ENCODE measurements at places on chromosomes 4 and X.
A peak's percentile ranks its signal among the peaks of the same experiment; 100 is the strongest.

GRCh38 chr4:174763454-174764104 lies 65.5 kb downstream of the GLRA3 start:
- no peaks in the 10 kb centered on the region for H3K4me1 ChIP-seq
- no peaks in the 10 kb centered on the region for H3K27me3 ChIP-seq
- H3K4me3 ChIP-seq, result no peak overlapping the region
- H3K27ac ChIP-seq, result no peak overlapping the region

- no peak for DNase-seq
- no peaks in the 10 kb centered on the region for H3K27me3 ChIP-seq
- H3K36me3 ChIP-seq, result no peaks in the 10 kb centered on the region
- peak overlapping the region; percentile 99 for H3K27ac ChIP-seq
Observed at GRCh38 chr4:94451051-94451694, 569 bp upstream of the PDLIM5 start.

- peak overlapping the region; percentile 7 for H3K27ac ChIP-seq
- no peaks in the 10 kb centered on the region for H3K36me3 ChIP-seq
- DNase-seq, result no peak
- H3K4me1 ChIP-seq, result no peaks in the 10 kb centered on the region
- H3K4me3 ChIP-seq, result no peak overlapping the region
- H3K27me3 ChIP-seq, result no peaks in the 10 kb centered on the region
Observed at GRCh38 chrX:40867352-40867751, 132.0 kb upstream of the MED14 start.

- no peak overlapping the region for H3K27ac ChIP-seq
- no peak overlapping the region for H3K4me3 ChIP-seq
- H3K36me3 ChIP-seq, result no peaks in the 10 kb centered on the region
- H3K4me1 ChIP-seq, result no peaks in the 10 kb centered on the region
Observed at GRCh38 chr4:94743838-94744237, 13.9 kb upstream of the BMPR1B start.

- no peaks in the 10 kb centered on the region for H3K36me3 ChIP-seq
- H3K4me1 ChIP-seq, result no peaks in the 10 kb centered on the region
Observed at GRCh38 chr4:37604461-37604860, 81.7 kb downstream of the RELL1 start.

GRCh38 chrX:41846714-41847113 lies 76.6 kb downstream of the CASK start:
- no peaks in the 10 kb centered on the region for H3K36me3 ChIP-seq
- no peak for DNase-seq
- H3K27me3 ChIP-seq, result no peaks in the 10 kb centered on the region
- H3K4me1 ChIP-seq, result no peaks in the 10 kb centered on the region

- no peak overlapping the region for H3K27ac ChIP-seq
- no peaks in the 10 kb centered on the region for H3K36me3 ChIP-seq
- H3K4me3 ChIP-seq, result no peak overlapping the region
- DNase-seq, result no peak
- no peaks in the 10 kb centered on the region for H3K4me1 ChIP-seq
Observed at GRCh38 chr4:102027961-102028360, 237.4 kb downstream of the BANK1 start.

- H3K4me1 ChIP-seq, result no peaks in the 10 kb centered on the region
- H3K27me3 ChIP-seq, result no peaks in the 10 kb centered on the region
- H3K27ac ChIP-seq, result no peak overlapping the region
- DNase-seq, result no peak
- no peak overlapping the region for H3K4me3 ChIP-seq
Observed at GRCh38 chr4:47784222-47784621, 53.6 kb downstream of the CORIN start.

- no peaks in the 10 kb centered on the region for H3K27me3 ChIP-seq
- no peak for DNase-seq
- H3K27ac ChIP-seq, result no peak overlapping the region
- no peak overlapping the region for H3K4me3 ChIP-seq
Observed at GRCh38 chr4:189302719-189303118, 638.0 kb upstream of the FRG1 start.

- H3K36me3 ChIP-seq, result no peaks in the 10 kb centered on the region
- no peaks in the 10 kb centered on the region for H3K27me3 ChIP-seq
- no peak for DNase-seq
- no peak overlapping the region for H3K4me3 ChIP-seq
- H3K27ac ChIP-seq, result no peak overlapping the region
- no peaks in the 10 kb centered on the region for H3K4me1 ChIP-seq
Observed at GRCh38 chr4:184147858-184148737, 69.6 kb downstream of the ENPP6 start.

- DNase-seq, result peak; percentile 38
- no peaks in the 10 kb centered on the region for H3K4me1 ChIP-seq
- no peaks in the 10 kb centered on the region for H3K27me3 ChIP-seq
- H3K27ac ChIP-seq, result peak overlapping the region; percentile 94
- H3K36me3 ChIP-seq, result no peaks in the 10 kb centered on the region
Observed at GRCh38 chr4:98261405-98262291, 464 bp downstream of the RAP1GDS1 start.

DNA sequence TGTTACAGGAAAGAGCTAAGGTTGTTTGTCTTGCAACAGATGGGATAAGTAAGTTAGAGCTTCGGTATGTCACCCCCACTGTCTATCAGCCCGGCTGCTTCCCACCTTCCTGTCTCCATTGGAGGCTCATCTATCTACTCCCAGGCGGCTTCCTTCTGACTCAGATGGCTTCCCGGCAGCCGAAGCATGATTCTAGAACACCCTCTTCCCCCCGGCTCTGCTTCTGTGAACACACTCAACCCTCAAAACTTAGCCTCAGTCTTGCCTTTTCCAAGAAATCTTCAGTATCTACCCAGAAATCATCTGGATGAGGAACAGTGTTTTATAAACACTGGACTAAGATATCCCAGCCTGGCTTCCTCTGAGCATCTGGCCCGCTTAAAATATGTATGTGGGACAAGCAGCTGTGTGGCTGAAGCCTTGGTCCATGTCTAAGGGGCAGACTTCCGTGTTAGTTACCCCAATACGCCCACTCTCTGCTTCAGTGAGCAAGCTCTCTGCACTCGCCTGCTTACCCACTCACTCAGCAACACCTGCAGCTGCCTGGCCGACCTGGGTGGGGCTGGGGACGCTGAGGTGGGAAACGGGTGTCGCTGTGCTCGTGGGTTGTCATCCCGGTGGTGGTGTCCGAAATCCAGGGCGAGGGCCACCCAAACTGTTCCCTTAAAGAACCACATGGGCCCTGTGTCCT lies 12.0 kb upstream of the SLC2A9 start:
- no peak for DNase-seq
- H3K27ac ChIP-seq, result no peak overlapping the region
- H3K36me3 ChIP-seq, result no peaks in the 10 kb centered on the region
- no peaks in the 10 kb centered on the region for H3K27me3 ChIP-seq

DNA sequence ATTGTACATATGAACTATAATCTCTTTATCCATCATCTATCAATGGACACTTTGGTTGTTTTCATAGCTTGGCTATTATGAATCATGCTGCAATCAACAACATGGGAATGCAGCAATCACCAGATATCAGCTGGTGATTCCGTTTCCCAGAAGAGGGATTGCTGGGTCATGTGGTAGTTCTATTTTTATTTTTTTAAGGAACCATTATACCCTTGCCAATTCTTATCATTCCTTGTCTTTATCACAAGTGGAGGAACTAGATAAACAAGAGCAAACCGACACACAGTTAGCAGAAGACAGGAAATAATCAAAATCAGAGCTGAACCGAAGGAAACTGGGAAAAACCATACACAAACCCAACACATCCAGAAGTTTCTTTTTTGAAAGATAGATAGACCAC lies 14.5 kb upstream of the LNX1 start:
- H3K36me3 ChIP-seq, result no peaks in the 10 kb centered on the region
- H3K27me3 ChIP-seq, result no peaks in the 10 kb centered on the region

- H3K36me3 ChIP-seq, result no peaks in the 10 kb centered on the region
- H3K27me3 ChIP-seq, result no peaks in the 10 kb centered on the region
- no peak overlapping the region for H3K27ac ChIP-seq
- DNase-seq, result no peak
- no peak overlapping the region for H3K4me3 ChIP-seq
Observed at GRCh38 chr4:84639145-84639544, 56.2 kb downstream of the CDS1 start.

GRCh38 chr4:108535757-108536156 lies 84.6 kb upstream of the RPL34 start:
- peak overlapping the region; percentile 33 for H3K27ac ChIP-seq
- no peaks in the 10 kb centered on the region for H3K4me1 ChIP-seq
- no peaks in the 10 kb centered on the region for H3K36me3 ChIP-seq
- no peak overlapping the region for H3K4me3 ChIP-seq
- no peaks in the 10 kb centered on the region for H3K27me3 ChIP-seq

GRCh38 chr4:158172261-158173258 lies at the start of gene GASK1B:
GASK1B (minus strand) TSS chr4:158173025; CDS start chr4:158171375, 1,650 bp downstream.
- peak; percentile 67 for DNase-seq
- no peaks in the 10 kb centered on the region for H3K4me1 ChIP-seq

DNA sequence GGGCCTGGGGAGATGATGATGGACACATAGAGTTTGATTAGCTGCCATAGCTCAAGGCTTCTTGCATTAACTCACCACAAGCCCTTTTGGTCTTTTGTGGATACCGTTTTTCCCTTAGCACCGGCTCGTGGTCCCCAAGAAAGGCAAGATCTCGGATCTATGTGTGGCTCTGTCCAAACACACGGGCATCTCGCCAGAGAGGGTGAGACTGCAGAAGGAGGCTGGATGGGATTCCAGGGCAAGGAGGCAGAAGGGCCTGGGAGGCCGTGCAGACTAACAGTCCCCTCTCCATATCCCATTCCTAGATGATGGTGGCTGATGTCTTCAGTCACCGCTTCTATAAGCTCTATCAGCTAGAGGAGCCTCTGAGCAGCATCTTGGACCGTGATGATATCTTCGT lies 9.5 kb downstream of the USP11 start:
- DNase-seq, result no peak
- H3K4me1 ChIP-seq, result no peaks in the 10 kb centered on the region
- H3K27ac ChIP-seq, result no peak overlapping the region
- H3K4me3 ChIP-seq, result no peak overlapping the region
- H3K36me3 ChIP-seq, result no peaks in the 10 kb centered on the region
- no peaks in the 10 kb centered on the region for H3K27me3 ChIP-seq

GRCh38 chrX:106588801-106589200 lies 23.0 kb upstream of the RADX start:
- no peak for DNase-seq
- no peak overlapping the region for H3K27ac ChIP-seq
- no peak overlapping the region for H3K4me3 ChIP-seq
- H3K4me1 ChIP-seq, result no peaks in the 10 kb centered on the region
- no peaks in the 10 kb centered on the region for H3K27me3 ChIP-seq

DNA sequence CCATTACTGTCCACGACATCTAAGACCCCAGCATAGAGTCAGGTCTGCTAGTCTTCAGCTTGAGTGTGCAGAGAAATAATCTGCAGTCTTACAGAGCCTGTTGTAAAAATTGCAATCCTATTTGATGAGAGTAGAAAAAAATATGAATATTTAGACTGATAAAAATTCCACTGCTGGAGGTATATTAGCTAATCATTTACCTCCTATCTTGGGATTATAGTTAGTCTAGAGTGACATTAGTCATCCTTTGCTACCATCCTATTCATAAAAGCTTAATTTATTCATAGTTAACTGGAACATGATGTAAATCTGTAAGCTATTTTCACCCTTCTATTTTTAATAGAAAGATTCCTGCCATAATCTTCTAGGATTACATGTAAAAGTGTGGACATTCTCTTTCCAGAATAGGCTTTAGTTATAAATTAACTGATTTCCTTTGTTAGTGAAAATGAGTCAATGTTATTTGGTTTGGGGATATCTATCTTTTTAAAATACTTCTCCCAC lies 26.7 kb downstream of the C4orf54 start:
- H3K4me1 ChIP-seq, result no peaks in the 10 kb centered on the region
- H3K36me3 ChIP-seq, result no peaks in the 10 kb centered on the region
- DNase-seq, result no peak
- no peak overlapping the region for H3K4me3 ChIP-seq
- H3K27ac ChIP-seq, result no peak overlapping the region
- H3K27me3 ChIP-seq, result no peaks in the 10 kb centered on the region

DNA sequence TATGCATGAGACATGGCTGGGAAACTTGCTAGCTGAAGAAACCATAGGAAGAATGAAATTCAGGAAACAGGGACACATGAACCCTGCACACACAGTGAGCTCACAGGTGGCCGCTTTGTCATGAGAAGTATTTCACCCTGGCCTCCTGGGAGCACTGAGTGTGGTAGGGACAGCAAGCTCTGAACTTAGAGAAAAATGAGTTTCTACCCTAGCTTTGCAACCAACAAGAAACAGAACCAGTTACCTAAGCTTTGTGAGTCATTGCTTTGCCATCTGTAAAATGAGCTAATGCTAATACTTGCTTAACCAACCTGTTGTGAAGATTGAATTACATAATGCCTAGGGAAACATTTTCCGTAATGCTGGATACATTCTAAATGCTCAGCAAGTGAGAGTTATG lies 206.6 kb upstream of the HS3ST1 start:
- H3K27ac ChIP-seq, result no peak overlapping the region
- DNase-seq, result no peak
- H3K4me1 ChIP-seq, result no peaks in the 10 kb centered on the region
- H3K36me3 ChIP-seq, result no peaks in the 10 kb centered on the region

Measured in uterus (tissue), 4 donors.